Panc1 (cell line): ENCODE measurements at places on chromosomes 16 and 17.

GRCh38 chr17:31534223-31534888 lies 142.9 kb downstream of the RAB11FIP4 start:
- DNase-seq: no peak

GRCh38 chr16:83066011-83066410 lies 439.2 kb downstream of the CDH13 start:
- DNase-seq: no peak

DNA sequence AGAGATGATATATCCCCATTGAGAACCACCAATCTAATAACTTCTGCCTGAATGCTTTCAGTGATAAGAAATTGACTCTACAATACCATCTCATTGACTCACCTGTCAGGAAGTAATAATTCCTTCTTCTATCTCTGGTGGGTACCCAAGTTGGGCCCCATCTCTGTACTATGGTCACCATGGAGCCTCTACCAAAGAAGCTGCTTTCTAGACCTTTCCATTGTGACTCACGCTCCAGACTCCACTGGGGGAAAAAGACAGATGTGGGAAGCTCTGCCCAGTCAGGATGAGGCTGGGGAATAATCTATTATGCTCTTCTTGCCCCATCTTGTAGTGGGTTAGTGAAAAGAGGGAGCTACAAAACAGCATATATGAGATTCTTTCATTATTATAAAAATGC lies 100.4 kb downstream of the COPRS start:
- no peak for DNase-seq

GRCh38 chr17:17701658-17702057 lies 20.4 kb downstream of the RAI1 start:
- DNase-seq: no peak

- no peak for DNase-seq
Measured at GRCh38 chr17:58615768-58616659, 75.8 kb downstream of the TEX14 start.

- no peak for DNase-seq
Measured at GRCh38 chr16:15672514-15673167, 22.6 kb downstream of the NDE1 start.

DNA sequence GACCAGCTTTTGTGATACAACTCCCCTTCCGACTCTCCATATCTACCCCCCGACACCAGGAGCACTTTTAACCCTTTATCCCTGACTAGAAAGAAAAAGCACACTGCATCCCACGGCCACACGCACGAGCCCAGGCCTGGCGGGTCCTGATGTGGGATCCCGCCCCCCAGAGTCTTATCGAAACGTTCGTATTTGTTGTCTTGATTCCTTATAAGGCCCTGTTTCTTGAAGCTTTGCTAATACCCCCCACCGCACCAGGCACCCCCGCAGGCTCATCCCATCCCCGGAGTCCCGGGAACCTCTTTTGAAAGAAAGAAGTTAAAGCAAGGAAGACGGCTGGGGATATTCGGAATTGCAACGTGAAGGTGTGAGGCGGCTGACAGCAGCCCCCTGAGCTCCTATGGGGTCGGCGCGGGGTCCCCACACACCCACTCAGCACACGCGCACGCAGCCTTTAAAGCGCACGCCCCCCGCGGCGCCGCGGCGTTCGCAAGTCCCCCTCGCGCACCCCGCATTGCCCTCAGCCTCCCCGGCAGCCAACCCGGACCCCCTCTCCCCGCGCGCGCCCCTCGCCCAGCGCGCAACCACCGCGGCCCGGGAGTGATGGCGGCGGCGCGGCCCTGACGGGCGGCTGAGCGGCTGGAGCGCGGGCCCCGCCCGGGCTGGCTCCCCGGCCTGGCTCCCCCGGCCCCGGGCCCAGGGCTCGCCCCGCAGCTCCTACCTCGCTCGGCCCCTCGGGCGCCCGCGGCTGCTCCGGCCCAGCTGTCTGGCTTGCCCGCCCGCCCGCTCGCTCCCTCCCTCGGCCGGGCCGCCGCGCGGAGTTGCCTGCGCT lies 448 bp downstream of the STAT5B start:
- no peak for DNase-seq

DNA sequence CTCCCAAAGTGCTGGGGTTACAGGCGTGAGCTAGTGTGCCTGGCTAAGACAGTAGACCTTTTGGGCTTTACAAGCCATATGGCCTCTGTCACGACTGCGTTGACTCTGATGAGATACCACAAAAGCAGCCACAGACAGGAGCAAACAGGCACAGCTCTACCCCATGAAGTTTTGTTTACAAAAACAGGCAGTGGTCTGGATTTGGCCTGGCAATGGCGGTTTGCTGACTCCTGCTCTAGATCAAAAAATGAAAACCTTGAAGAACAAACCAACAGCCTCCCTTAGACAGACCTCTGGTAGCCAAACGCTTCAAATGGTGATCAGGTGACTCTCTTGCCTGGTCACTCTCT lies 20.7 kb downstream of the SLC43A2 start:
- no peak for DNase-seq

GRCh38 chr17:45035848-45036247 lies 15.6 kb downstream of the DCAKD start:
- DNase-seq: no peak

GRCh38 chr17:46020023-46020761 lies 21.1 kb downstream of the STH start:
- DNase-seq: no peak

DNA sequence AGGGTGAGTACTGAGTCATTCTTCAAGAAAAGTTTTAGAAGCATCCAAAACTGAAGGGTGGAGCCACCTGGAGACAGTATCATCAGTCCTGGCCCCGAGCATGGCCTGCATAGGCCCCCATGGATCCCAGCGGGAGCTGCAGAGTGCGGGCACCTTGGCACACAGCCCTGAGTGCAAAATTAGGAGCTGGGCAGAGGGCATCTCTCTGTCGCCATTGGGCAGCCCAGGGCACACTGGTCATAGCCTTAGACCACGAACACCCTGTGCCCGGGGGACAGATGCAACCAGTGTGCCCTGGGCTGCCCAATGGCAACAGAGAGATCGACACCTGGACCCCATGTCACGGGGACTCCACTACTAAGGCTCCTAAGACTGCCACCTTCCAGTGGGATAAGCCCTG lies 14.6 kb downstream of the MAPT start:
- no peak for DNase-seq

- DNase-seq: no peak
Measured at GRCh38 chr16:89624777-89625761, 11.6 kb downstream of the DPEP1 start.

- DNase-seq: no peak
Measured at GRCh38 chr17:72192800-72193192, 72.0 kb downstream of the SOX9 start.

DNA sequence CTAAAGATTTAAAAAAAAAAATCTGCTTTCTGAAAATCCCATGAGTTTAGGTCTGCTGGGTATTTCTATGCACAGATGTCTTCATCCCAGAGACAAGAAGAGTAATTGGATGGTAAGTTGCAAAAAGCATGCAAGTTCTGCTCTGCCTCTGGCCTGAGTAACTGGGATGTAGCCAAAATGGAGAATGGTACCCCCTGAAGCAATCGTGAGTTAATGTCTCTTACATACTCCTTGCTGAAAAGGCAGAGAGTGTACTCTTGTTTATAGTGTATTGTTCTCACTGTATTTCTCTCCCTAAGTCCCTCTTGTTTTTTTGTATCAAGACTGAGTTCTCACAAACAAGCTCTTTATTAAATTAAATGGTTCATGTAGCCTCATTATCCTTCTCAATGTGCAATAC lies 259.0 kb downstream of the IRX3 start:
- DNase-seq: no peak

- no peak for DNase-seq
Measured at GRCh38 chr16:59210955-59211541, 476.9 kb upstream of the GOT2 start.

DNA sequence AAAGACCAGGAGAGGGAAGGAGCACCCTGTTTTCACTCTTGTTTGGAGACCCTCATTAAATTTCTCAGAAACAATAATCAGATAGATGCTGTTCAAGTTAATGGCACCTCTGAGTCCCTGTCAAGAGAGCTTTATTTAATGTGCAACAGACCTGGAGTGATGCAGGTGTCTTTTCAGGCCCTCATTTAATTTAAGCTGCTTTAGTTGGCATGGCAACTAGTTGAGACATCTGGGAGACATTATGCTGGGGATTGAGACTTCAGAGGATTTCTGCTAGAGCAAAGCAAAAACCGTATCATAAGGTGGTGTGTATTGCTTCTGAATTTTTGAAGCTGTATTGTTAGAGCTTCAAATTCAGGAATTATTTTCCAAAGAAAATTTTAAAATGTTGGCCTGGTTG lies 108.5 kb downstream of the NLK start:
- DNase-seq: no peak

DNA sequence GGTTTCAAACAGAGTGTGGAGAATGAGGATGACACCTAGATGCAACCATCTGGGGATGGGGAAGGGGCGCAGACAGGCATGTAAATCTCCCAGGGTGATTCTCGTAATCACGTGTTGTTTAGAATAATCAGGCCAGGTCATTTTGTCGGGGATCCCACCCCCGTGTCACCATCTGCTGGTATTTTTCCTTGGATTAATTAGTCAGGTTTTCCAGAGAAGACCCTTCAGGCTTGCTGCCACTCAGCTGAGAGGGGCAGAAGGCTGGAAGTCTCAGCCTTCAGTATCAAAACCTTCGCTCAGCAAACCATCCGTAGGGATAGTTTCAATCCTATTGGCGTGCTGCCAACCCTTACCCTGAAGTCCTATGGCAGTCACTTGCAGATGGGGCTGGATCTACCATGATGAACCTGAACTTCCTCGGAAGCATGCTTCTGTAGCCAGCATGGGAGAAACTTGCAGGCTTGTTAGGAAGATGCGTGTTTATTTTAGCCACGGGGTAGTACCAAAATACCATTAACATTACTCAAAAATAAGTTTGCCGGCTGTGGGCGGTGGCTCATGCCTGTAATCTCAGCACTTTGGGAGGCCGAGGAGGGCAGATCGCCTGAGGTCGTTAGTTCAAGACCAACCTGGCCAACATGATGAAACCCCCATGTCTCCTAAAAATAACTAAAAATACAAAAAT lies 7.5 kb upstream of the ADCY9 start:
- DNase-seq: no peak

GRCh38 chr17:78105101-78105500 lies 23.5 kb downstream of the TMC6 start:
- no peak for DNase-seq

GRCh38 chr16:79400462-79401149 lies 199.9 kb downstream of the MAF start:
- no peak for DNase-seq

GRCh38 chr16:69942099-69942491 lies 9.0 kb upstream of the CLEC18A start:
- DNase-seq: no peak

DNA sequence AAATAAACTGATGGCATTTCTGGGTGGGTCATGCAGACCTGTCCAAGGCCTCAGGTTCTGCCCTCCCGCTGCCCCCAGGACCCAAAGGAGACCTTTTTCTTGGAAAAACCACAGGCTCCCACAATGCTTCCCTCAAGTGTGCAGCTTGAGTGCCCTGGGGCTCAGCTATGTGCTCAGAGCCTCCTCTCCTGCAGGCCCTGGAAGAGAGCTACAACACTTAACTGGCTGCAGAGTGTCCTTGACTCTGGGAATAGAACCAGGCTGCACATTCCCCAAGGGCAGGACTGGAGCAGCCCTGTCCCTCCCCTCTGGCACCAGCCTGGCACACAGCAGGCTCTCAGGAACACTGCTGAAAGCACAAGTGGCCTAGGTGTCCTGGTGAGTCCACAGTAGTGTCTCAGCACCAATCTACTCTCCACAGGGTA lies 4.8 kb upstream of the SREBF1 start:
- DNase-seq: no peak
